Osteocyte (in vitro differentiated cells): ENCODE measurements at places on chromosomes 11 and 22. TPM values are rescaled to one million over a fixed set of nuclear protein-coding genes. Genes with fewer than 3 reads are reported as not detected.

DNA sequence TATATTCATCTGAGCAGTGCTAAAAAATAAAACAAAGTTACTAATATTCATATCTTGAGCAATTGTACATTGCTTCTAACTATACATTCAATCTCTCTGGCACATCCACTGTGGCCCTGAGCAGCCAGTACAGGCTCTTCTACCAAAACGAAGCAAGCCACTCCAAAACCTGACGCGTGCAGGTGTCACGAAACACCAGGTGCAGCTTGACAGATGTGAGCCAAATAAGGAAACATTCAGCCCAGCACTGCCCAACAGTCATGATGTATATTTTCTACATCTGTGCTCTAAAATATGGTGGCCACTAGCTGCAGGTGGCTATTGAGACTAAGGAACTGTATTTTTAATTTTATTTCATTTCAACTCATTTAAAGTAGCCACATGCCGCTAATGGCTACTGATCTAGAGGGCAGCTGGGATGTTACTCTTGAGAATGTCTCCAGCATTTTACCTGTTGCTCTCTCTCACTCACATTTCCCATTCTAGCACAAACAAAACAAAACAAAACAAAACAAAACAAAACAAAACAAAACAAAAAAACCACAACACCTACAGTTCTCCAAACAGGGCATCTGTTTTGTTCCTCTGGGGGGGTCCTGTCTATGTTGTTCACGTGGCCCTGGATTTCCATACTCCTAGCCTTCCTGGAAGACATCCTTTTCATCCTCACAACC is 77.7 kb downstream of the LARGE1 start:
- no peak for DNase-seq

DNA sequence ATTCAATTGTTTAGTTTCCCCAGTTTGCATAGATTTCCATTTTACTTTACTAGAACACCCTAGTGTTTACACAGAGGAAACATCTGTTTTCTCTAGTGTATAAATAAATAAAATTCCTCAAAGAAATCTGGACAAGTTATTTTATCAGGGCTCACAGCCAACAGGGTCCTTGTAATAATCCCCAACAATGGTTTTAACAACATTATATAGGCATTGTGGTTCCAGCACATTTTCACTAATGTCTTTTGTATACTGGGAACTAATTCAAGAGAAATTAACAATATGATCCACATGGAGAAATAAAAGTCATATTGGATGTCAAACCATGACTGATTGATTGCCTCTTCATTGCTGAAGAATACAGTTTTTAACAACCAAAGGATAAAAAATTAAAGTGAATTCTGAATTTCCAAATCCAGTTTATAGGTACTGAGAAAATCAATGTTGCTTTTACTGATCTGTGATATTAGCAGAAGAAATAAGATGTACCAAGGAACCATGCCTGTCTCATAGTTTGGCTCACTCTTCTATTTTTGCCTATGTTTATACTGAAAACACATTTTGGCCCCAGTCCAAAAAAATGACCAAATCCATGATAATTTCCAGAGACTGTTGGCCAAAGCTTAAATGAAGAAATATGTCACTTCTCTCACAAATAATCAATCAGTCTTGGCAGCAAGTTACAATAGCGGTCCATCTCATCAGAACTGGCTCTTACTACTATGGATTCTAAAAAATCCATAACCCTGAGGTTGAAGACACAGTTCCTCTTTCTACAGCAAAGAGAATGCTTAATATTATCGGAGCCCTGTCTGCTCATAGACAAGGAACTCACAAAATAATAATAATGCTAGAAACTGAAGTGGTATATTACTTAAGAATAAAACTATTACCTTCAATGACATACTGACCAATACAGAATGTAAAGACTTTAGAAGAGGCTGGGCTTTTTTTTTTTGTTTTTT is 1.4 kb upstream of the MS4A13 start:
- DNase-seq, result no peak

- DNase-seq, result no peak
Measured at GRCh38 chr11:55357560-55358184, 10.1 kb upstream of the OR4A15 start.

DNA sequence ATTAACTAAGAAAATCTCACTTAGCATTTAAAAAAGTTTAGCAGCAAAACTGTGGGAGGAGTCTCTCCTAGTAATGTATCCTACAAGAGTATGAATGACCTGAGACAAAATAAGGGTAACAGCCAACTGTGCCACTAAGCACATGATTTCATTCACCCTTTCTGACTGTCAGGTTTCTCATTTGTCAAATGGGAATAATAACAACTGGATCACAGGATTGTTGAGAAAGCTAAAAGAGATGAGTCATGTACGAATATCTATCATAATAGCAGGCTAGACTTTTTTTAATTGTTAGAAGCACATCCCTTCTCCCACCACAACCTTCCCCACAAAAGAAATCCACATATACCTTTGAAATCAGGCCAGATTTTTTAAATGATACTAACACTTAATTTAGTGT is 39.5 kb downstream of the MTMR2 start:
- no peak for DNase-seq

APIP gene
- 19.2 and 21.3 TPM in 2 replicates for total RNA-seq

GRCh38 chr11:47592251-47592650 is 2.0 kb downstream of the C1QTNF4 start:
- DNase-seq, result no peak

DNA sequence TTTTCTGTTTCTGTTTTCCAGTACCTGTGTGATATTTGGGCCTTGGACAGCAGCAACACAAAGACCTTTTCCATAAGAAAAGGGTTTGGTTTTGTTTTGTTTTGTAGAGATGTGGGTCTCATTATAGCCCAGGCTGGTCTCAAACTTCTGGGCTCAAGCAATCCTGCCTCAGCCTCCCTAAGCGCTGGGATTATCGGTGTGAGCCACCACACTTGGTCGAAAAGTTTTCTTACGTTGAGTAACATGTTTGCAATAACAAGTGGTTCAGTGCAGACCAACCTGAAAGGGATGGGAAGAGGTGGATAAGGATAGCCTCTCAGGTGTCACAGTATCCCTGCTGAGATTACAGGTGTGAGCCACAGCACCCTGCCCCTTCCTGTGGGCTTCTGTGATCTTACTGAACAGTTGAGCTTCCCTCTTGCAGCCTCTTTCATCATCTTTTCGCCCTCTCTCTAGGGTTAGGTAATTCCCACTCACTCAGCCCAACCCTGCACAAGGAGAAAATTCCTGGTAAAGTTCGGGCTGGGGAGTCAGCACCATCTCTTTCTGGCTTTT is 3.5 kb upstream of the MRPL48 start:
- DNase-seq, result no peak

GRAP2 gene
- not detected in 2 replicates for total RNA-seq

DNA sequence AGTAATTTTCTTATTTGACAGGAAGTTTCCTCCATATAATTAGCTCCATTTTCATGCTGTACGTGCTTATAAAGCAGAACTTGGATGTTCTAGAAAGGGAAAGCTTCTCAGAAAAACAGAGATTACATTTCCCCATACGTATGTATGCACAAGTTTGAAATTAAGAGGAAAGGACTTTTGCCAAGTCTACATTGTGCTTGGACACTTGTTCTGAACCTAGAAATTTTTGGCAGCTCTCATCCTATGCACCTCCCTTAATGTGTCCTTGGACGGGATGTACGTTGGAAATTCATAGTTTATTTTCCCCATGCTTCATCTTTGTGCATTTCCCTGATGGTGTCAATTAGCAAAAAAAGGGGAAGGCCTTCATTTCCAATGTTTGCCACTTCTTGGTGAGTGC is 322.7 kb downstream of the BLID start:
- no peak for DNase-seq

DNA sequence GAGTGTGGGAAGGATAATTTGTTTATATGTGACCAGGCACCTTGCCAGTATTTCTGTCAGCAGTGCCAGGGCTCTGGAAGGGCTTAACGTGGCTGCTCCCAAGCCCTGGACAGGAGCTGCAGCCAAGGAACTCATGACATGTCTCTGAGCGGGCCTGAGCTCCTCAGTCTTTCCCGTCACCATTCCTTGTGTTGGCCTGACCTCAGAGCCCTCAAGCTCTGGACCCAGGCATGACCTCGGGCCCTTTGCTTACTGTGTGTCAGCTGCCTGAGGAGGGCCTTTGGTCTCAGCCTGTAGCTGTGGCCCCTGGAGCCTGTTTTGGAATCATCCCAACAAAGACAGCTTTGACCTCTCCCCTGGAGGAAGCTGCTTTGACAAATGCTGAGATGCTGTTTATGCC is 264.1 kb upstream of the PLET1 start:
- no peak for DNase-seq

DNA sequence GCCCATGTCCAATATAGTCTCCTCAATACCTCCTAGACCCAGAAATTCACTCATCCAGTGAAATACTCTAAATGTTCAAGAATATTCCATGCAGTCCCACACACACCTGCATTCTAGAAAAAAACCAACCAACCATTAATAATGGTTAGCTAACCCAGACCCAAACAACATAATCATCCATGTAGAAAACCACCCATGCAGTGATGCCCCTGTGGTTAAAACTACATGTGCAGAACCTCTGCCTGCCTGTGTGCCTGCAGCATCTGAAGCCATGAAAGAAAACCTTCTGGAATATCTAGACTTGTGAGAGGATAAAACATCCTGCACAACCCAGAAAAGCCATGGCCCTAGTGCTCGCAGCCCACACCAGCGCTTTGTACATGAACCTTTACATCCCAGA is 47.8 kb downstream of the SLC22A12 start:
- no peak for DNase-seq

GRCh38 chr22:49667236-49667635 is 160.4 kb downstream of the BRD1 start:
- no peak for DNase-seq

DNA sequence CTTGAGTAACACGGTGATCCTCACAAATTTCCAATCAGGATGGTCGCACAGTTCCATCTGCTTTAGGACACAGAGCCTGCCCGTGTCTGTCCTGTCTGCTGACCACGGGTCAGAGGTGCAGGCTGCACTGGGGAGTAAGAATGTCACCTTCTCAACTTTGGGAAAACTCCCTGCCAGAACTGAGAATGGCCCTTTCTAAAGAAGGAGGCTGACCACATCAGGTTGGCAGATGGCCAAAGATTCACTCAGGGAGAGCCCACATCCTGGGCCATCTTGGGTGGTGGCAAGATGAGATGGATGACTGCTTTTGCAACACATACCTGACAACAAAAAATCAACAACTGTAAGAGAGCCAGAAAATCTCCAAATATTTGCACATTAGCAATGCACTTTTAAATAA is 101.9 kb downstream of the IGLL1 start:
- DNase-seq, result no peak

- no peak for DNase-seq
Measured at GRCh38 chr22:43566021-43566420, 154.2 kb downstream of the MPPED1 start.

DNA sequence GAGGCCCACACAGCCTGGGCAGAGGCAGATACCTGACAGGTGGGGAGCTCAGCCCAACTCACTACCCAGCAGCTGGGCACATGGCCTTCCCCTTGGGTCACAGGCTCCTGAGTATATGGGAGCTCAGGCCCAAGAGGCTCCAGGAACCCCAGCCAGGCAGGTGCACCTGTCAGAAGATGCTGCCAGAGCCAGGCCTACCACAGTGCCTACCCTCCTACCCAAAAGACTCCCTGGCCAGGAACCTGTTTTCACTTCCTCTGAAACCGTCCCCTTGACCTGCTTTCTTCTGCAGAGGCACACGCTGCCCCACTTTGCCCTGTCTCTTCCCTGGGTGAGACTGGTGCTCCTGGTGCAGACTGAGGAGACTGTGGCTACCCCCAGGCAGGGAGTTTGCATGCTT is 2.9 kb downstream of the CHID1 start:
- no peak for DNase-seq

OR4A16 gene
- not detected in 2 replicates for total RNA-seq

- no peak for DNase-seq
Measured at GRCh38 chr11:79045800-79046304, 395.0 kb downstream of the TENM4 start.

- DNase-seq, result no peak
Measured at GRCh38 chr11:72204886-72205285, 11.7 kb upstream of the FOLR2 start.

DNA sequence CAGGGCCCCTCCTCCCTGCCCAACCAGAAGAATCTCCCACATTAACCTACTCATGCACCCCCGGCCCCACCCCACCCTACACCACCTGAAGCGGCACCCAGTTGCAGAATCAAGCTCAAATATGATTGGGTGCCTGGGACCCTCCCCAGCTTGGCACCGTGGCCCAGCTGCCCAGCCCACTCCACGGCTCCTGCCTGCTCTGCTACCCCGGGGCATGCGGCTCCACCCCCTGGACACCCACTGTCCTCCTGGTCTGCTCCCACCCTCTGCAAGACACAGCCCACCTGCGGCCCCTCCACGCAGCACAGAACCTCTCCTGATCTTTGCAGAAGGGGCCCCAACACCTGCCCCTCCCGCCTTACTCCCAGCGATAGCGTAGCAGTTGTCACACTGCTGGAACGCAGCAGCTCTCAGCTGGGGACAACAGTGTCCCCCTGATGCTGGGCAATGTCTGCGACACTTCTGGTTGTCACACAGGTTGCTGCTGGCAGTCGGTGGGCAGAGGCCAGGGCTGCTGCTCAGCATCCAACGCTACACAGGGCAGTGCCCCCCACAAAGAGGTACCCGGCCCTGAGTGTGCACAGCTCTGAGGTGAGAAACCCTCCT is 32.0 kb upstream of the TESMIN start:
- DNase-seq, result no peak

- DNase-seq, result no peak
Measured at GRCh38 chr11:111778047-111778558, 11.9 kb upstream of the PPP2R1B start.

DNA sequence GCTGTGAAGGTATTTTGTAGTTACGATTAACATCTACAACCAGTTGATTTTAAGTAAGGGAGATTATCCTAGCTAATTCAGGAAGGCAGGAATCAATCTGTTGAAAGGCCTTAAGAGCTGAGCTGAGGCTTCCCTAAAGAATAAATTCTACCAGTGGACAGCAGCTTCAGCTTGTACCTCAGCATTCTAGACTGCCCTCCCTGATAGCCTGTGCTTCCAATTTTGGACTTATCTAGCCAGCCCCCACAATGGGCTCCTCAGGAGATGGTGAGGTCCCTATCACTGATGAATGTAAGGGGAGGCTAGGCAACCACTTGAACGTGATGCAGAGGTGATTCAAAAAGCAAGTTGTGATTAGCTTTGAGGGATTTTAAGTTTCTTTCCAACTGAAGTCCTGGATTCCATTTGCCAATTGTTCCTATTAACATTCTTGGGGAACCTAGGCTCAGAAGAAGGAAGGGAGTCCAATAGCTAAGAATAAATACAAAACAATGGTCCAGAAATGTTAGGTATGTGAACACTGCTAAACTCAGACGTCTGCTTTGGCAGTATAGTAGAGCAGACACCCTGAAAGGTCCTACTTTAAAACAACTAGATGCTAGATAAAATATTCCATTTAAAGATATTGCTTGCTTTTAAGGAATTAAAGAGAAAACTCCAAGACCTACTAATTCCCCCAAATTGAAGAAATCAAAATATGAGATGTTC is 404.3 kb upstream of the TENM4 start:
- no peak for DNase-seq

LRRC74B gene
- total RNA-seq, result not detected in 2 replicates

OR52H1 gene
- not detected in 2 replicates for total RNA-seq

PGA4 gene
- total RNA-seq, result not detected in 2 replicates

- no peak for DNase-seq
Measured at GRCh38 chr11:132549561-132549960, 982.7 kb downstream of the OPCML start.

SHANK2 gene
- total RNA-seq, result 0.03 and 0.16 TPM in 2 replicates

- DNase-seq, result no peak
Measured at GRCh38 chr11:6371825-6372224, 18.4 kb upstream of the SMPD1 start.
